Suppressor macrophage (primary cell): ENCODE measurements at places on chromosomes 13 and 19.

DNA sequence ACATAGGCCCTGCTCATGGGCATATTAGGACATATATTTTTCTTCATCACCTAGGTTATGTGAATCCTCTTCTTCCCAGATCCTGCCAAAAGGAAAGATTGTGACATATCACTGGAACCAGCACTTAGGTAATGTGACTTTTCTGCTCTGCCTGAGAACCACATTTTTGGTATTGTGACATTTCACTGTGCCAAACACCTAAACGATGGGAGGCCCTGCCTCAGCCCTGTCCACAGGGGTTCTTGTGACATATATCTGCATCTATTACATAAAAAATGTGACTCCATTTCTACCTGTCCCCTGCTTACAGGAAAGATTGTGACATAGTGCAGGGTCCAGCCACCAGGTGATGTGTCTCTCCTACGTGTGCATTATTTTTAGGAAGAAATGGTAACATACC lies 18.5 kb upstream of the ZNF730 start:
- DNase-seq = no peak

- DNase-seq = no peak
Observed at GRCh38 chr19:19334063-19334988, 13.7 kb downstream of the MAU2 start.

- no peak for DNase-seq
Observed at GRCh38 chr19:16336571-16336970, 11.9 kb downstream of the KLF2 start.

GRCh38 chr13:46687810-46688209 lies 109.2 kb downstream of the ESD start:
- peak; percentile 17 for DNase-seq

DNA sequence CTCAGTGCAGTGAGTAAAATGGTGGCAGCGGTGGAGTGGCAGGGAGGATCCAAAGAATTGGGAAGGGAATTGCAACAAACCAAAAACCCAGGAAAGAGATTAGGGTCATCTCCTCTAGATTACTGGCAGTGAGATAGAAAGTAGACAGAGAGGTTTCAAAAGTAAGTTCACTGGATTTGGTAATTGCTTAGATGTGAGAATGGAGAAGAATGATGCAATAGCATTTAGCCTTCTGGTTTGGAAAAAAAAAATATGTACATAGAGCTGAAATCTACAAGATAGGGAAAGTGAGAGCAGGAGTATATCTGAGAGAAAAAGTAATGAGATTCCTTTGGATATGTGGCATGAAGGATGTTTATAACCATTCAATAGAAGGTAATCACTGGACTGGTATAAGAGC lies 482.6 kb upstream of the GPC6 start:
- DNase-seq = no peak

DNA sequence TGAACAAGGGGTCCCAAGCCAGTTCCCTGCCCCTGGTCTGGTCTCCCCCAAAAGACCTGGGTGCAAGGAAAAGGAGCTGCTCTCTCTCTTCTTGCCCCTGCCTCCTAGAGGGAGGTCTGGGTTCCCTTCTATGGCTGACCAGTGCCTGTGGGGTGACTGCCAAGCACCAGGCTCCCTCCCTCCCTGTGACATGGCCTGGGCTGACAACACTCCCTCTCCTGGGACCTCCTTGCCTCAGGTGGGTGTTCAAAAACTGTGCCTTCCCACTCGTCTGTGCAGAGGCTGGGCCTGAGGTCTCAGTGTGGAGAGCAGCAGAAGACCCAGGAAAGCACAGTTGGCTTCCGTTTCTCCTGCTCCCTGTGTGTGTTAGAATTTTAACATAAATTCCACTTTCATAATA lies 4.7 kb downstream of the ZNF446 start:
- no peak for DNase-seq

DNA sequence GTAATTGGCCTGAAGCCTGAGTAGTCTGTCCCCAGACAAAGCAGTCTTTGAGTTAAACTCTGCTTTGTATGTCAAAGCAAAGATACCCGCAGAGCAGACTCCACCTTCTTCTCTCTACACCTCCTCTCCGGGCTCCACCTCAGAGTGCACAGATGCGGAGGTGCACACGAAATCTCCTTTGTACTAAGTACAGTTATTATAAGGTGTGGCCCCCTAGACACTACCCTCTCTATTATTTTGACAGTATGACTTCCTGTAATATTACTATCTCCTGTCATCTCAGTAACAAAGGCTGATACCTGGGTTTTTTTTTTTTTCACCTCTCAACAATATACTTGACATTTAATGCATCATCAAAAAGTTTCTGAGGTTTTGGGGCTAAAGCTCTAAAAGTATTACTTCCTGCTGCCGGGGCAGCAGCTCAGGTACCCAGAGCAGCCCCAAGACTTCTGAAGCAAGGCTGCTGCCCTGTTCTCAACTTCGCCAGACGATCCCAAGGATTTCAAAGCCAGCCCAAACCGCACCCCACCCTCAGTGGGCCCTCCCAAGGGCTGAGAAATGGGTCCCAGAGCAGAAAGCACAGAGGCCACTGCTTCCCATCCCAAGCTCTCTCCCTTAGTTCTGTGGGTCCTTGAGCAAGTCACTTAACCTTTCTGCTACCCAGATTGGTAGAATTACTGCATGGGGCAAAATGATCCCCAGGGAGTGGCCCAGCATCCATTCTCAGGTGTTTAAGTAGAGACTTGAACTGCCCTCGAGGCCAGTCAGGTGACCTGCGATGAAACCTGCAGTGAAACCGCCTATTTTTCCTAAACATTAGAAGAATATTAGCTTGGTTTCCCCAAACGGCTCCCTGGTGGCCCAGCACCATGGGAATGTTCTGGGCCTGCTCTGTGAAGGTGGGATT lies 180.6 kb downstream of the FOXO1 start:
- no peak for DNase-seq

DNA sequence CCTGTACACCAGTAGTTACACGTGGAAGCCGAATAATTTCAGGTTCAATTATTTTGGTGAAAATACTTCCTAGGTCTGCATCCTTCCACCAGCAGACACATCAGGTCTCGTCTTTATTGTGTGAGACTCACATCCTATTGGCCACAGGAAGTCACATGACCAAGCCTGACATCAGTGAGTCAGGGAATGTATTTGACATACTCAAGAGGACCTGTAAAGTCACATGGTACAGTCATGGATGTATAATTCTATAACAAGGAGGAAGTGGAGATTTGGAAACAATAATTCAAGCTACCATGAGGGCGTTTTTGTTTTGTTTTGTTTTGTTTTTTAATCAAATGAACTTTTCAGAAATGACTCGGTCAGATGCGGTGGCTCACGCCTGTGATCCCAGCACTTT lies 9.3 kb upstream of the HIF3A start:
- DNase-seq = peak; percentile 12

DNA sequence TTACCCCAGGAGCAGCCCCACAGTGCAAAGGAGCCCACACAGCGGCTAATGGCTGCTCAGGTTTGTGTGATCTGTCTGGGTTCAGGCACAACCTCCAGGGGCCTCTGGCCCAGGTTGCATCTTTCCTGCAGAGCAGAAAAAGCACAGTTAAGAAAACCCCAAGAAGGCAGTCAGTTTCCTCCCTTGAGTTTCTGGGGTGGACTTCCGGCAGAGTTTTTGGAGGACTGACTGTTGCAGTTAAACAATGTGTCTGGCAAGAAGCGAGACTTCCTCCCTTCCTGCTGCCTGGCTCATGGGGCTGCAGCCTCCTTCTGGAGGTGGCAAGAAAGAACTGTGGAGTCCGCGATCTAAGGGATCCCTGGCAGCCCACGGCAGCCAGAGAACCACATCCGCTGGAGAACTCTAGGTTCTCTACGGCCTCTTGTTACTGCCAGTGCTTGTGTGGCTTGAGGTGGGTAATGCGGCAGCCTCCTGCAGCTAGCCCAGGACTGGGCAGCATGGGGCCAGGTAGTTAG lies 114.4 kb downstream of the ZDHHC20 start:
- peak; percentile 41 for DNase-seq

- DNase-seq = no peak
Observed at GRCh38 chr13:108289819-108290218, 20.3 kb downstream of the TNFSF13B start.

DNA sequence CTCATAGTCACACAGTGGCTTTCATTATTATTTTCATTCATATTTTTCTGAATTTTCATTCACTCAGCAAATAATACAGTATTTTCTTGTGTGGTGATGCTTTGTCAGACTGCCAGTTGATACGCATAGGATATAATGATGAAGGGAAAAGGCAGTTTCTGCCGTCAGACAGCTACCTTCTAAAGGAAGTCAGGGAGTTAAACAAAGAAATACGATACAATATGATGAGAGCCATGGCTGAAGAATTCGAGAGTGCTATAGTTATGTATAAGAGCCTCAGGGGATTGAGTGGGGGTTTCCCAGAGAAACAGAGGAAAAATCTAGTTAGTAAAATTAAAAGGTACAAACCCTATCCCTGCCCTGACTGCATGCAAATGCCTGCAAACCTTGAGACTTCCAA lies 479.1 kb downstream of the OLFM4 start:
- DNase-seq = no peak

- no peak for DNase-seq
Observed at GRCh38 chr19:35750167-35750566, 1.8 kb downstream of the LIN37 start.

DNA sequence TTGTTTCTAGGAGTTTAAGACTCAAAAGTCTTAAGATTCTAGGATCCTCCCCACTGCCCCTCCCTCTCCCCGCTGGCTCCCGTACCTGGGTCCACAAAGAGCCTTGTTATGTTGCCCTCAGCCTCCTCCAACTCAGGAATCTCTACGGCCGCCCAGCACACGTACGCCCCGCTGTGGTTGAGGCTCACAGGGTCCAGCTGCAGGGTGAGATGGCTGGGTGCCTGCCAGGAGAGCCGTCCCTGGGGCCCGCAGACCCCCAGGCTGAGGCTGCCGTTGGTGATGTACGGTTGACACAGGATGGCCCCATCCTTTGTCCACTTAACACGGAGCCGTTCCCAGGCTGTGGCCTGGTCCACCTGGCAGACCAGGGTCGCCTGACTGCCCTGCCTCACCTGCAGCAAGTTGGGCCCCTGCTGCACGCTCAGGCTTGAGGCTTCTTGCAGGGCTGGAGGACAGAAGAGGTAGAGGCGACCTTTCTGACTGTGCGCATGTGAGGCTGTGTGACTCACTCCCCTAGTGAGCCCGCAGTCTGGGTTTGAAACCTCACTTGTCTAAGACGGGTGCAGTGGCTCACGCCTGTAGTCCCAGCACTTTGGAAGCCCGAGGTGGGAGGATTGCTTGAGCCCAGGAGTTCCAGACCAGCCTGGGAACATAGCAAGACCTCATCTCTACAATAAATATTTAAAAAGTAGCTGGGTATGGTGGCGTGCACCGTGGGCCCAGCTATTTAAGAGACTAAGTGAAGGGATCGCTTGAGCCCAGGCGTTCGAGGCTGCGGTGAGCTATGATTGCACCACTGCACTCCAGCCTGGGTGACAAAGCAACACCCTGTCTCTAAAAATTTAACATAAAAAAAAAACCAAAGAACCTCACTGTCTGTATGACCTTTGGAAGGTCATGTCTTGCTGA lies 4.0 kb downstream of the TMIGD2 start:
- no peak for DNase-seq

- no peak for DNase-seq
Observed at GRCh38 chr19:30073152-30074000, 131.3 kb downstream of the URI1 start.

DNA sequence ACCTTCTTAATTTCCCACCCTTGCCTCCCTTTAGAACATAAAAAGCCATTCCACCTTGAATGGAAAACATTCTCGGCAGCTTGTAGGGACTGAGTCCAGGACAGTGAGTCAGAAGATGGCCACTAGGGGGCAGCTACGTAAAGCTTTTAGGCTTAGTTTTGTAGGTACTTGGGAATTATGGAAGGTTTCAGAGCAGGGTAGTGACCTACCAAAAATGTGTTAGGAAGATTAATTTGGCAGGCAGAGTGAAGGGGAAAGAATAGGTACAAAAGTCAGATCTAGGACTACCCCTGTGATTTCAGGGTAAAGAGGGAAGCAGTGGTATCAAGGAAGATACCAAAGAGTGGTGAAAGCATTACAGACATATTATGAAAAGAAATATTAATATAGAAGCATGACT lies 198.4 kb downstream of the NDFIP2 start:
- DNase-seq = peak; percentile 91

GRCh38 chr19:49148784-49149651 lies 6.2 kb downstream of the HRC start:
- DNase-seq = peak; percentile 86

DNA sequence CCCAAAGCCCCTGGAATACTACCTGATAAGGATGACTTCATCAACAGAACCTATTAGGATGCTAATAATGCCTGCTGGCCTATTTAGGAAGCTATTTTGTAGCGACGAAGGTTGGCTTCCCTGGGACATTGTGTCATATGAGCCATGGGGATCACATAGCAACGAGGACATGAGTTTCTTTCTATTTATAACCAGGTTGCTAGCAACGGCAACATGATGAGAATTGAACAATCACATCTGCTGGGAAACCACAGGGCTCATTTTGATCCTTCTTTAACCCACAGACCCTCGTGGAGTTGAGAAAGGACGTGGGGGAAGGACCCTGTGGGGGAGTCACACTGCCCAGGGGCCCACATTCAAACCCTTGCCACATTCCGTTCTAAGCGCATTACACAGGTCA lies 172.2 kb downstream of the COL4A1 start:
- peak; percentile 54 for DNase-seq

DNA sequence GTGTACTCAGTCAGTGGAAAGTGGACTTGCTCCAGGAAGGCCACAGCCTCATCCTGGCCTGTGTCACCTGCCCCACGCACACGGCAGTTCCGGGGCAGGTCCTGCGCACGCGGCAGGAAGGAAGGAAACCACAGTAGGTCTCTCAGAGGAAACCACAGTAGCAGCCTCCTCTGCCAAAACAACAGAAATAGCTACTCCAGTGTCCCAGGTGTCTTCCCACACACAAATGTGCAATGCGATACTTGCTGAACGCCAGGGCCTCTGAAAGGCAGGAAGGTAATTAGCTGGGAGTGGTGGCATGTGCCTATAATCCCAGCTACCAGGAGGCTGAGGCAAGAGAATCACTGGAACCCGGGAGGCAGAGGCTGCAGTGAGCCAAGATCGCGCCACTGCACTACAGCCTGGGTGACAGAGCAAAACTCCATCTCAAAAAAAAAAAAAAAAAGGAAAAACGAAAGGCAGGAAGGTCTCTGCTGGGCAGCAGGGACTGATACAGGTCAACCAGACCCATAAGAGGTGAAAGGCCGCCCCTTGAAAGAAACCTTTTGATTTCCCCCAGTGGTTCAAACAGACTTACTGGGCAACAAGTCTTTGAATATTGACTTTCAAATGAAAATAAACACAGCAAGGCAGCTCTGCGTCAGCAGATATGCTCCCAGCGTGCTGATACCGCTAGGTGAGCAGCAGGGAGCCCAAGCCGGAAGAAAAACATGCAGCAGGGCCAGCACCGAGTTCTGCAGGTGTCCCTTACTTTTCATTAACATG lies 49.5 kb downstream of the CRYL1 start:
- DNase-seq = no peak
